ENCODE measurements at places on chromosomes 3 and 15.

- no peak for DNase-seq
Measured at GRCh38 chr3:123169492-123169929, 32.2 kb upstream of the SEC22A start.

DNA sequence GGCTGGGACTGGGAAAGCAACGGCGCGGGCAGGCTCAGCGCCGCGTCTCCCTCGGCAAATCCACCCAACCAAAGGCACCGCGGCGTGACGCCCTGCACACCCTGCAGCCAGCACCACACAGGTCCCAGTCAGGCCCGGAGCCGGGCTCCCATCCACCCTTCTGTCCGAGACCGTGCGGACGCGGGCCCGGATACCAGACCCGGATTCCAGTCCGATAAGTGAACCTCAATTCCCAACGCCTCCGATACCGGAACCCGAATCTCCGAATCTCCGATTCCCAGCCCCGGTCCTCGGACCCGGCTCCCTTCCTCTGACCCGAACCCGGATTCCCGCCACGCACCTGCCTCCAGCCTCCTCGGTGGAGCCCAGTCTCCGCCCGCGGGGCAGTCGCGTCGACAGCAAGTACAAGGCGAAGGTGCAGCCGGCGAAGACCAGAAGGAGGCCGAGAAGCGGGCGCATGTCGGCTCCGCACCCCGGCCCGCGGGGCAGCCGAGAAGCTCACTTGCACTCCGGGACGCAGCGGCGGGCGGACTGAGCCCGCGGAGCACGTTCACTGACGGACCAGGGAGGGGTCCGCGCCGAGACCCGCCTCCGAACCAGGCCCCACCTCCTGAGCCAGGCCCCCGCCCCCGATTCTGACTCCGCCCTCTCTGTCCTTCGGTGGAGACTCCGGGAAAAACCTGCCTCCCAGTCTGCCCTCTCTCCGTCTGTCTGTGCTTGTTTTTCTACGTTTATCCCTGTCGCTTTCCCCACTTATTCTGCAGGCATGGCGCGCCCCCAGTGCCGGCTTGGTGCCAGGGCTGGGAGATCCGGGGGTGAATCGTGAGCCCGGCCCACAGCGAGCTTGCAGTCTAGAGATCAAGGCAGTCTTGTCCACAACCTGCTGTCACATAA, at the start of gene TMEM41A:
Gene TMEM41A (minus strand): TSS at position 533 of the 894 bp plus-strand sequence. CDS start 74 bp downstream, at position 459.
- peak; percentile 89 for DNase-seq

DNA sequence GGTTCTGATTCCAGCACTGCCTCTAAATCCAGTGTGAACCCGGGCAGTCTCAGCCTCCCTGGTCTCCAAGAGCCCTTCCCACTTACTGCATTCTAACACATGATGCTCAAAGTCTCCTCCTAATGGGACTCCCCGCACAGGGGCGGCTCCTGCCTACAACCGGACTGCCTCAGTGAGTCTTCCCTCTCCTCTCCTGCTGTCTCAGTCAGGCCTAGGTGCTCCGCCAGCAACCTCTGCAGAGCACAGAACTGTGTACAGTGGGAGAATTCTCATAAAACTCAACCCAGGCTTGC, 28.9 kb downstream of the TBC1D2B start:
- DNase-seq: no peak

- no peak for DNase-seq
Measured at GRCh38 chr3:133996251-133996661, 33.5 kb downstream of the SLCO2A1 start.

DNA sequence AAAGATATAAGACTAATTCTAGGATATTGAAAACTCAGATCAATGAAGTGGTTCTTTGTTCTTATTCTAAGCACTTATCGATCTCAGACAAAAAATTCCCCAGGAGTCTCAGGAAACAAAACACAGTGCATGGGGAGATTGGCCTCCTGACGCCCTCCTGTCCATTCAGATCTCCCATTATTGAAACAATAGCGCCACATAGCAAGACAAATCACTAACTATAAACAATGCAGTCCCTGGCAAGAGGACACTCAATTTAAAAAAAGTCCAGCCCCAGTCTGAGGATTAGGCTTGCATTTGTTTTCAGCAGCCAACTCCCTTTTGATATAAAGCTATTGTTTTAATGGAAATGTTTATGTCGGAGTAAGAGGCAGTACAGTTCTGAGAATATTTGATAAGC, 528.2 kb downstream of the GABRG3 start:
- DNase-seq: no peak

DNA sequence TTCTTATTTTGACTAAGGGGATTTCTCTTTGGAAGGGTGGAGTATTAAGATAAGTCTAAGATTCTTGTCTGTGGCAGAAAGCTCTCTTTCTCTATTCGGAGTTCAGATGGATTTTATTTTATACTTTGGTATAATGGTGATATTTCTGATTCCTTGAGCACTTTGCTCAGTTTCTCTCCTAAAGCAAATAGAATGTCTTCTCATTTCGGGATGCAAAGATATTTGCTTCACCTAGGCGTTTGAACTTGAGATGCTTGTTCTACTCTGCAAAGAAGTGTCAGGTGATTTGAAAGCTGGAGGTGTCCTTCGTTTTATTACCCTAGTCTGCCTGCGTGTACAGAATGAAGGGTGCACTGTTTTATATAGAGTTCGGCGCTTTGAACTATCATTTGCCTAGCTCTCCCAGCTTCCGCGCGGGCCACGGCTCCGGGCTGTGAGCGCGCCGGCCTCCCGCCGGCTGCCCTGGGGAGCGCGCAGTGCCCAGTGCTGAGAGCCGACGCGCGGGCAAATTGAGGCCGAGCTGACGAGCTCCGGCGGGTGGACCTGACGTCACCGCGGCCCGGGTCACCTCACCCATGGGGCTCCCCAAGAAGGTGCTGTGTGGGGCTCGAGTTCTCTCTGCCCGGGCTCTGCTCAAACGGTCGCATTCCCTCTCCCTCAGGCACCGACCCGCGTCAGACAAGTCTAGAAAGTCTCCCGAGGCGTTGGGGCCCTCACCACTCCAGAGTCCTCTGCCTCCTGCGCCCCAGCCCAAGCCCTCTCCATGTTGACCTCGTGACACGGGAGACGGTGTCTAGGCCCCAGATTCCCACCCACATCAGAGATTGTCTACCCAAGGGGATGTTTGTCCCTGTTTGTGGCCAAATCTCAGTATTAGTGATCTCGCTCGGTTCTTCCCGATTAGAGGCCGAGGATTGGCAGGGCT, 7.5 kb downstream of the SOX2 start:
- DNase-seq: no peak

DNA sequence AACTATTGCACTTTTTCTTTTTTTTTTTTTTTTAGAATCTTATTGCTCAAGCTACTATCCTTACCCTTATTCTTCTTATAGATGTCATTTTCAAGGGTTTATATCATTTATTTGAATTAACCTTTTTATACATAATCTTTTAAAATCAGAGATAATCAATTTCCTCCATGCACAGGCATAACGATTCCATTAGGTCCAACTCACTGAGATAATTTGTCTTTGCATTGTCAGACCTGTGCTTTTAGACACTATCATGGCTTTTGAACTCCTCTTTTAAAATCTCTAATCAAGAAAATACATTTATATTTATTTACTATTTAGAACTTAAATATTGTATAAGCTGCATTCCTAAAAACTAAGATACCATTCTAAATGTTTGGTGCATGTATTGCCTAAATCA, 1454.9 kb downstream of the ZPLD1 start:
- DNase-seq: no peak

DNA sequence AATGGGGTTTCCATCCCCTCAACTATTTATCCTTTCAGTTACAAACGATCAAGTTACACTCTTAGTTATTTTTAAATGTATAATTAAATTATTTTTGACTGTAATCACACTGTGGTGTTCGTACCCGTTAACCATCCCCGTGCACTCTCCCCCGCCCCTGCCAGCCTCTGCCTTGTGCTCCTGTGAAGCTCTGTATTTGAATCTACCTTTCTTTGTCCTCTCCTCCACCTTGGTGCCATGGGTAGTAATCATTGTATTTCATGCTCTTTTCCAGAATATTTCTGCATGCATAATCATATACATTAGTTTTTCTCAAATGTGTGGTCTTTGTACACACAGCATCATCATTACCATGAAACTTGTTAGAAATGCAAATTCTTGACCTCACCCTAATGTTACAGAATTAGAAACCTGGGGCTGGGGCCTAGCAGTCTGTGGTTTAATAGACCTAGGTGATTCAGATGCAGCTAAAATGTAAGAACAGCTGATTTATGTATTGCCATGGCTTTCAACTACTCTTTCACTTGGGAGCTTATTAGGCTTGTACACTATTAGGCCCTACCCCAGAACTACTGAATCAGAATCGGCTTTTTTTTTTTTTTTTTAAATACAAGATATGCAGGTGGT, 91.5 kb downstream of the STT3B start:
- DNase-seq: no peak

DNA sequence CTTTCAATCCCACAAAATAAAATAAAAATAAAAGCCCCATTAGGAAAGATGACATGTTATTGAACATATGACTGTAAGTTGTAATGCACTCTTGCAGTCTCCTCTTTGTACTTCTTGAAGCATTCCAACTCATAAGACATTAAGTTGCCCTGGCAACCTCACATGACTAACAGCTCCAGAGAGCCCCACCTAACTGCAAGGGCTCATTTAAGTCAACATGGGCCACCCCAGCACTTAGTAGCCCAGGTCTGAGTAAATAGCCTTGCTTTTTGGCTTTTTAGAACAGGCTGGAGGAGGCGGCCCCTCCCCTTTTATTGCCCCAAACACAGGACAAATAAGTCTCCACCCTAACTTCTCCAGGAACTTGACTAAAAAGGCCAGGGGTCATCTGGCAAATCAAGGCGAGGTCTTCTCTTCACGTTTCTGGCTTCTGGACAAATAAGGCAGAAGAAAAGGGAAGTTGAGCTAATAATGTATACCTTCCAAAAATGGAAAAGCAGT, 135.1 kb downstream of the TMCO5A start:
- DNase-seq: no peak

DNA sequence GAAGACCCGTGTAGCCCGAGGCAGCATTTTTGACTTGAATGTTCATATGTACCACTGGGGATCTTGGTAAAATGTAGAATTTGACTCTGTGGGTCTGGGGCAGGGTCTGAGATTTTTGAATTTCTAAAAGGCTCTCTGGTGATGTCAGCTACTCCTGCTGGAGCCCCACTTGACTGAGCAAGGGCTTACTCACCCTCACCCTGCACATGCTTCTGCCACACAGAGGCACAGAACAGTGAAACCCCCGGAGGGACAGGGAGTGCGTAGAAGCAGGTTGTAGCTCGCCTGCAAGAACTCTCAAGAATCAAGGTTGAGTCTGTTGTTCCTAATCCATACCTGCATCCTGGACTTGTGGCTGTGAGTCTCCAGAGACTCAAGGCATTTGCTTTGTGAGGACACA, 41.1 kb downstream of the SLCO3A1 start:
- DNase-seq: no peak

DNA sequence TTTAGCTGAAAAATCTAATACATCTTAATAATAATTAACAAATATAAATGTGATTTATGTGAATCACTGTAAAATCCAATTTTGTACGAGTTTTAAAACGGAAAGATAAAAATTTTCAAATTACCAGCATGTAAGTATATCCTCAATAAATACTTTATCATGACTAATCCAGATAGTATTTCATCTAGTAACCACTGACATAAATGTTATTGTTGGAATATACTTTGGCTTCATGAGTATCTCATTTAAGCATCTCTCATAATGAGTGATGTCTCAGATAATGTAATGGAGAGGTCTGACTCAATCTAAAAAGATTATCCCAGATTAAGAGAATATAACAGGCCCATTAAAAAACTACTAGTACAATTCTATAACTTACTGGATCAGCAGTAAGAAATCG, 216.3 kb downstream of the STAG1 start:
- no peak for DNase-seq

GRCh38 chr3:182567700-182568099, 225.6 kb upstream of the ATP11B start:
- no peak for DNase-seq

DNA sequence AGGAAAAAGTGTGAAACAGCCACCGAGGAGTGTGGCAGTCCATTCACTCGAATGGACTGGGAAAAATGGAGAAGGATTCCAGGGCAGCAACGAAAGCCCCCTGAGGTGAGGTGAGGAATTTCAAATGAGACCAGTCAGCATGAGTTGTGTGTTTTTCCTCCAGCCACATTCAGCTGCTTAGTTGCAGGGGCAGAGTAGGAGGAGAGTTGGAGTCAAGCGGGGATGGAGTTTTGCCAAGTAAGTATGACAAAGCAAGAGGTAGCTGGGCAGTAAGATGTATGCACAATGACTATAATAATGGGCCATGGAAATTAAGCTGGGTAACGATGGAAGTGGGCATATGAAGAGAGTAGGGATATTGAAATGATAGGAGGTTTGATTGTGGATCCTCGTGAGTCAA, 64.4 kb downstream of the CCDC54 start:
- no peak for DNase-seq

- no peak for DNase-seq
Measured at GRCh38 chr15:42510258-42511006, 15.0 kb downstream of the SNAP23 start.

DNA sequence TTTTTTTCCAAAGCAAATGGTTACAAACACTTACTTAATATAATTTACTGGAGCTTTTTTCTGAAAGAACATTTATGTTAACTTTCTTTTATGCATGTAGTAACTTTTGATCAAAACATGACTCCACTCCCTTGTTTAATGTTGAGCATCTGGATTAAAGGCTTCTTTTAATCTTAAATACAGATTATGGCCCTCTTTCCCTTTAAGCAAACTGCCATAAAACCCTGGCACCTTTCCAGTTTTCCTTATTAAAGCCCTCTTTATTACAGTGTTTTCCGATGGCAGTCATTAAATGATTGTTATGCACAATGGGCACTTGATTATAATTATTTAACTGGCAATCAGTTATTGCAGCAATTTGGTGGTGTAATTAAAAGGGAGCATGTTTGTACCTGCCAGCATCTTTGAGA, 167.0 kb downstream of the VGLL4 start:
- DNase-seq: no peak

DNA sequence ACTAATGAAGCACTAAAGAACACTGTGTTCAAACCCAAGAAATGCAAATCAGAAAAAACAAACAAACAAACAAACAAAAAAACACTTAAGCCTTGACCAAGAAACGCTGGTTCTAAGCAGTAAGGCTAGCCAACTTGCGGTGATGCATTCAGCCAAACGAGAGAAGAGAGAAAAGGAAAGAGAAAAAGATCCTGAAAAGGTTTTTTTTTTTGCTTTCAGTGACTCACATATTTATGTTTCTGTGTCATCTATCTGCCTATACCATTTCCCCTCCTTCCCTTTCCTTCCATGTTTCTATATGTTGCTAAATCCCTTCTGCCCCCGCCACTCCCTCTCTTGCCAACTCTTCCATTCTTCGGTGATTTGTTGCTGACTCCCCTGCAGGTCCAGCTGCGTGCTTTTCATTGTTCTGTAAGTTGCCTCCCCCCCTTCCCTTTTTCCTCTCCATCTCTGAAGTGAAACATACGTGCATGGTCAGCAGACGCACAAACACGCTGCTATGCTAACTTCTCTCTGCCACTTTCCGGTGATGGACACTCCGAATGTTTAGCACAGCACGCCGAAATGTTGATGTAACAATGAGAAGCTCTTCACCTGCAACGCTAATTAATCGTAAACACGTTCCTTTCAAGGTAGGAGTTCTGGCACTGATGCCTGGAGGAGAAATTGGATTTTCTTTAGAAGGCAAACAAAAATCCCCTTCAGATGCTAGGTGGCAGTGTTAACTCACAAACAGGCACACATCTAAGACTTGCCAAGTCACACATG, 154.4 kb downstream of the TUSC7 start:
- no peak for DNase-seq

- DNase-seq: no peak
Measured at GRCh38 chr3:171875923-171876412, 32.8 kb downstream of the TMEM212 start.

All from stimulated activated CD4-positive, alpha-beta T cell treated with anti-CD3 and anti-CD28 coated beads, Interleukin-15, amount 100 ng/mL, for 1 hour (primary cell).